ENCODE measurements at places on chromosomes 5 and 9.

- DNase-seq = no peak
Measured at GRCh38 chr9:116422119-116422979, 264.8 kb upstream of the TRIM32 start.

DNA sequence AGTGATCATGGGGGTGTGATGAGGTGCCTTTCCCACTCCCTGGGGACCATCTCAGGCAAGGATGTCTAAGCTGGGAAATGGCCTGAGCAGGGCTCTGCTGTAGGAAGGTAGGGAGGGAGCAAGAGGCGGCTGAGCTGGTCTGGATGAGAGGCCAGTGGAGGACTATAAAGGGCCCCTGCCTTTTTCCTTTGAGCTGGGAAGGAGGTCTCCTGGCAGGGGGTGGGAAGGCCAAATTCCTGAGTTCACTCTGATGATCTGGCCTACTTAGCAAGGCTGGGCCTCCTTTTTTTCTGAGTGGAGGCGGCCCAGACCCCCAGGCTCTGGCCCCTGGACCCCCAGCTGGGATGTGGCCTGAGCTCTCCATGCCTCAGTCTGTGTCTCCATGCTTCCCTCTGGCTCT is 14.3 kb upstream of the PITX1 start:
- DNase-seq = no peak

- no peak for DNase-seq
Measured at GRCh38 chr5:98416541-98416940, 356.9 kb upstream of the RGMB start.

DNA sequence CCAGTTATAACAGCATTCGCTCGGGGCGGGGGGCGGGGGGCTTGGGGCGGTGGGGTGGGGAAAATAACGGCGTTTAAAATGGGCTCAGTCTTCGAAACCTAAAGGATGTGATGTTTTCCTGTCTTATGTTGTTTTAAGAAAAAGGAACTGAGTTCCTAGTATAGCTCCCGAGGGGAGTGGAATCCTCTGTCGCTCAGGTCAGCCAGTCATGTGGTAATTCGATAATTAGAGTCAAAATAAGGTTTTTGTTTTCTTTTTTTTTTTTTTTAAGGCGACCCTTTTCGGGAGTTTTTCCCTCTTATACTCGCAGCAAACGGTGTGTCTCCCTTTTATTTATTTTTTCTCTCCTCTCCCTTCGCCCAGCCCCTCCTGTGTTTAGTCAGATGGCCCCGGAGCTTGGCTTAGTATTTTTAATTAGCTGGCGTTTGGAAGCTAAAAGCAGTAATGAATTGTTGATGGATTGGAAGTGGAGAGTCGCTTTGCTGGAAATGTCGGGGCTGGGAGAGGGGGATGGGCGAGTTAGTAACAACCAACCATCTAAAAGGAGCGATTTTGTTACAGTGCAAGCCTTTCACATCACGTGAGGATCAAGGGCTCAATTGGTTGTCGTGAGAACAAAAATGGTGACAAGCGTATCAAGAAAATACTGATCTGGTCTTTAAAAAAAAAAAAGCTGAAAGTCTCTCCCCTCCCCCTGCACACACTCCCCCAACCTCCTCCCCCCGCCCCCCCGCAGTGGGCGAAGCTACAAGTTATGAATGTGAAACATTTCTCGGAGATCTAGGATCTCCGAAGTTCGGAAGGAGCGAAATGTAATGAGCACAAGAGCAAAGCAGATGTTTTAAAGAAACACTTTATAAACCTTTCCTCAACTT is 714 bp upstream of the ZNF608 start:
- DNase-seq = peak; percentile 28

GRCh38 chr9:133813749-133814585 is 75.8 kb upstream of the SARDH start:
- no peak for DNase-seq

GRCh38 chr9:83220730-83221129 is 157.8 kb upstream of the RASEF start:
- no peak for DNase-seq

DNA sequence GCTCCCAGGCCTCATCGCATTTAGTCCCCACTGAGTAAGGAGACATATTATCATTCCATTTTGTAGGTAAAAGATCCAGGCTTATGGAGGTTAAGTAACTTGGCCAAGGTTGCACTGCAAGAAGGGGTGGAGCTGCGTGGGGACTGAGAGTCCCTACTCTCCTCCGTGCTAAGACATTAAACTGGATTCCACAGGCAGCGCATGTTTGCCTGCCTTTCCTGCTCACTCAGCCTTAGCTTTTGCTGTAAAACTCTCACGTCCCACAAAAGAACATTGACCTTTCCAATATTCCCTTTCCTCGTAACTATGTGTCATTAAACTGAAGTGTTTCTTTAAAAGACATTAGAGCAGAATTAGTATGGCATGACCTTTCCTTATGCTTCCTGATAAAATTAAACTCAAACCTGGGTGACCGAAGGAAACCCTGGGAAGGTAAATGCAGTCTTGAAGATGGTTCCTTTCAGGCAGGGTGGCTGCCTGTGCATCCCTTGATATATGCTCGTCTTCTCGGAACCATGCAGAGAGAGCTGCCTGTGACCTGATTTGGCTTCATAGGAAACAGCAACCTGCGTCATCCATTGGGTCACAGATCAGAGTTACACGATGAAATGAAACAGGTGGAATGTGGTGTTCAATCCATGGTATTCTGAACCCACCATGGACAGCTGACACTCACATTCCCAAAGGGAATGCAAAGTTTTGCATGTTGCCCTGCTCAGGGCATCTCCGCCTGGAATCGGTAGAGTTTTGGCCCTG is 85.9 kb downstream of the TMEM252 start:
- DNase-seq = no peak

DNA sequence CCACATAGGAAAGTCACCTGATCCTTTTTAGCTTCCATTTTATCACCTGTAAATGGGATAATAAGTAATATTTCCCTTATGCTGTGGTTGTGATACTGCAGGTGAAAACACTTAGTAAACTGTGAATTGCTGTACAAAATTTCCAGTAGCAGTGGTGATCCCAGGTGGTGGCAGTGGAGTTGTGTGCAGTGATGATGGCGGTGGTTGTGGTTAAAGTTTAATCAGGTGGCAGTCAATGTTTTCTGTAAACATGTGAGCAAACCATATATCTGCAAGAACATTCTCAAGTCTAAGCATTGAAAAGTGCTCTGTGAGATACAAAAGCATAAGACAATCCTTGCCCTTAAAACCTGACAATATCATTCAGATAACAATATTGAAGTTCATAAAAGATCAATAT is 480.2 kb downstream of the RASEF start:
- no peak for DNase-seq
